Nucleus accumbens (tissue), 56 donors: ENCODE measurements at places on chromosomes 2 and 18.

- no peak for DNase-seq
Measured at GRCh38 chr2:146385031-146385430, 1459.8 kb upstream of the ACVR2A start.

DNA sequence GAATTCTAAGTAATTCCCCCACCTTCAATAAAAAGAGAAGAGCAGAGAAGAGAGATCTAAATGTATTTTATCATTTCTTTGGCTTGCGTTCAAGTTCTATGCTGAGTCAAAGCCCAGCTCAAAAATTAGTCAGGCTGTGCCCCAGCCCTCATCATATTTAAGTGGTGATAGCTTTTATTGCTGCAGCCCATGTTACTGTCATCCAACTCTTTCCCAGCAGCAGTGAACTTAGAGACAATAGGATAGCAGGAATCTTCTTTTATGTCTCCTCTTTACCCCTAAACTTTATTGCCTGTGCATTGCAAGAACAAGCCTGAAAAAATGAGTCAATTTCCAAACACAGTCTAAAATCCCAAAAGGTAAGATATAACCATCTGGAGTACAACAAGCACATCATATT, 1599.3 kb upstream of the PIK3C3 start:
- no peak for DNase-seq

GRCh38 chr2:9665898-9666297, 35.1 kb upstream of the YWHAQ start:
- DNase-seq = no peak

- DNase-seq = no peak
Measured at GRCh38 chr18:22311301-22311700, 106.4 kb downstream of the CTAGE1 start.

DNA sequence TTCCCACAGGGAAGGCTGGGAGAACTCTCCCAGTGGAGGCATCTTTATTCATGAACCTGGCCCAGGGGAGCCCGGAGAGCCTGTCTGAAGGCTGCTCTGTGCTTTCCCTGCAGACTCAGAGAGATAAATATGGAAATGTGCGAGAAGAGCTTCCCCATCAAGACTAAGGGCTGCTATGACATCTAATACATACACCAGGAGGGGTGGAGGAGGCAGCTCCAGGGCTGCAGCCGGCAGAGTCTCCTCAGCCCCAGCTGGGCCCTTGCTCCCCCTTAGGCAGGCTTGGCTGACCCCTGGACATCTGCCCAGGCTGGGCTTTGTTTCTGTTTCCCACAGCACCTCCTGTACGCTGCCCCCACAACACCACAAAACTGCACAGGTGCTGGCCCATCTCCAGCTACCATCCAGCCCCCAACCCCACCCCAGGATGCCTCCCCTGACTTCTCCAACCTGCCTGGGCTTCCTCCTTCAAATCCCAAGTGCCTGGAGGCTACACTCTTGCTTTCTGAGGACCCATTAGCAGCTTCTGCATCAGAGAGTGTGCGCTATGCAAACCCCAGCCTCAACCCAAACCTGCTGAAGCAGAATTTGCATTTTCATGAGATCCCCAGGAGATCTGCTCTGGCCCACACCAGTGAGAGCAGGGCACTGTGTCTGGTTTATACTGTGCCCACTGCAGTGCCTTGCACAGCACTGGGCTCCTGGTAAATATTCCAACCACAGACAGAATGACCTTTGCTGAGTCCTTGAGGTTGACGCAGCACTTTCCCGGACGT, 96.8 kb downstream of the VSNL1 start:
- DNase-seq = no peak

- DNase-seq = no peak
Measured at GRCh38 chr18:72674710-72675109, 130.6 kb upstream of the CBLN2 start.

GRCh38 chr2:154264024-154264423, 392.3 kb downstream of the GALNT13 start:
- no peak for DNase-seq

- DNase-seq = no peak
Measured at GRCh38 chr18:61731178-61731577, 161.6 kb downstream of the RNF152 start.

DNA sequence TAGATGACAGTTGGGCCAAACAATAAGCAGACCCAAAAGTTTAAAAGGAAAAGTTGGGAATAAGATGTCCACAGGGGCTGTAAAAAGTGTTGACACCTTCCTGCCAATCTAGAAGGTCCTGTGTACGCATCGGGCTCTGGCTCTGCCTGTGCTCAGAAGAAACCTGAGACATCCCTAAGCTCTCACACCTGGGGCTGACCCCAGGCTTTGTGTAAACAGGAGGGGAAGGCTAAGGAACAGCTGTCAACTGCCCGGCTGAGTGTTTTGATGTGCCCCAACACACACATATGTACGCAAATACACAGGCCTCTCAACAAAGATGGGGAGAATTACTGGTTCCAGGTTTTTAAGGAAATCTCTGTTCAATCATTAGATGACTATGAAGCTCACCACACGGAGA, 59.5 kb downstream of the TMEM131 start:
- DNase-seq = no peak
